ENCODE measurements at places on chromosomes 4 and X.

DNA sequence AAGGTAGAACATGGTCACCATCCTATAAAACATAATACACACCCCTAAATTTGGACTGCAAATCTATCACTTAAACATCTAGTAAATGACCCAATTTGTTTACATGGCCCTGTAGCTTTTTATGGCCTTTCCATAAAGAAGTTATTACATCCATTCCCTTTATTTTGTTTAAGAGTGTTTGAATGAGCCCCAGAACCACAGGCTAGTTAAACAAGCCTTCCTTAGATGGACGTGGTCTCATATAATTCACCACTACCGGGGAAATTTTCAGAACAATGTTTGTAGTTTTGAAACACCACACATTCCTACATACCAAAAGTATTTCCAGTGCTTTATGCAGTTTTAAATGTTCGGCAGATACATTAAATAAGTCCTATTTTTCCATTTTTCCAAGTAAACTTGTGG lies 12.3 kb downstream of the PDGFC start:
- DNase-seq: peak; percentile 82

DNA sequence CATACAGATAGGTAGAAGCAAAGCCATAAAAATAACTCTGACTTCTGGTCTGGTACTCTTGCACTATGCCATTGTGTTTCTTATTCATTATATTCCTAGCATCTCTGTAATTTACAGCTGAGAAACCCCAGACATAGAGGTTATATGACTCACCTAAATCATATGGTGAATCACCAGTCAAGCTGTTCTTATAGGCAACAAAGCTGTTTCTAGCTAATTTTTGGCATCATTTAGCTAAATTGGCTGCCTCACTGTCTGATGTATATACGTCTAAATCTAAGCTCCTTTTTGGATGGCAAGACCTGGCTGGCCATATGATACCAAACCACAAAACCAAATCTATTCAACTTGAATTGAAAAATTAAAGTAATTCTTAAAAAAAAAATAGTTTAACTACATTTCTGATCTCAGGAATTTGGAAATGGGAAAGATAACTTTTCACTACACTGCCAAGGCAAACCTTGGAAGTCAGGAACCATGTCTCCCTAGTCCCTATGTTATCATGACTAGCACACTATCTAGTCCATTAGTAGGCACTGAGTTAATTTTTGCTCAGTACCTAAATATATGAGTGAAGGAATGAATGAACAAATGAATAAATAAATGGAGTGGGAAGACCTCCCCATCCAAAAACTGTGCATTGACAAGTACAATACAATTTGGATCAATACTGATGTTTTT lies 41.3 kb upstream of the STAG2 start:
- peak; percentile 77 for DNase-seq

GRCh38 chrX:148681605-148682004 lies 181.2 kb downstream of the AFF2 start:
- DNase-seq: no peak

DNA sequence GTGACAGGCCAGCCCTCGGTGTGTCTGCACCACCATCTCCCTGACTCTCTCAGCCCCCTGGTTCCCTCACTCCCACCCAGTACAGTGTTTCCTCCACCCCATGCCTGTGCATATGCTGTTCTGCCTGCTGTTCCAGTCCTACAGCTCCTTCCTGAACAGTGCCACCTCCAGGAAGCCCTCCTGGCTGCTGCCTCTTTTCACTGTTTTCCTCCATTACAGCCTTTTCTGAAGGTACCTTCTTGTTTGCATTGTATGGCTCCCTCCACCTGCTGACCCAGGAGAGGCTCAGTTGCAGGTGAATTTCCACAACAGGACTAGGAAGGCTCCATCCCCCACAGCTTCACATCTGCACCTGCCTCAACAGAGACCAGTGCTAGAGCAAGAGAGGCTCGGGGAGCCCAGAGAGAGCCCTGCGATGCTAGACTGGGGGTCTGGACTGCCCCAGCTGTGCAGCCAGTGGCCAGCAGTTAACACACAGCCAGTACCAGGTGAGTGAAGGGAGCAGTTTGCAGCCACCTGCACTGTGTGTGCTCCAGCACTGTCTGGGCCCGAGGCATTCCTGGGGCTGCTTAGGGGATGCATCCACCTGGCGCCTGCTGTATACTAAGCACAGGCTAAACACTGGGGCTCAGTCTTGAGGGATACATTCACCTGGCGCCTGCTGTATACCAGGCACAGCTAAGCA lies 92.0 kb downstream of the ADRA2C start:
- DNase-seq: no peak
